Breast epithelium (tissue), 4 donors: ENCODE measurements at places on chromosomes 12 and 14.

DNA sequence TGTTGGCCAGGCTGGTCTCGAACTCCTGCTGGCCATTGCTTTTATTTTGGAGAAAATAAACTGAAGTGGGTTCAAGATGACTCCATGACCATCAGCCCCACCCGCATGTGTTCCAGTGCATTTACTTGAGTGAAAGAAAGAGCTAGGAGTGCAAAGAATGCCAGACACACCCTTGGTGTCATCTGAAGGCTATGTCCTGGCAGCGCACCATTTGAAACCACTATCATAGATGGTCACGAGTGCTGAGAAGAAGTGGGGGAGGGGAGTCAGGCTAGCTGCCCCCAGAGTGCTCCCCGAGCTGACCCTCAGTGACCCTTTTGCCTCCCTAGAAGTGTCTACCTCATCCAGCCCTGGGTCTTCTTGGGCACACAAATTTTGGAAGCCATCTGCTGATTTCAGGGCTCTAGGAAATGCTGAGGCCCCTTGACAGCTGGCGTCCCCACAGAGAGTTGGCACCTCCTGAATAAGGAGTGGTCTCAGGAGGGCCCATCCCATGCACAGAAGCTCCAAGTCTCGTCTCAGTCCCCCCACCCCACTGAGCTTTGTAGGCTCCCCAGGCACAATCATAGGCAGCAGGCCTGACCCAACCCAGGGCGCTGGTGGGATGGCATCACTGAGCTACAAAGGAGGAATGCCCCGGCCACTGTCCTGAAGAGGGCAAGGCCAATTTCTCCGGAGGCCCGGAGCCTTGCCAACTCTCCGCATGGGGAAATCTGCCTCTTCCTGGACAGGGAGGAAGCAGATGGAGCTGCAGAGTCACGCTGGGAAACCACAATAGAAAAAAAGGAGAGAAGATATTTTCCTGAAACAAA, 28.0 kb downstream of the PXN start:
- DNase-seq, result peak; percentile 74

- no peak for DNase-seq
Measured at GRCh38 chr12:9002335-9002734, 13.0 kb downstream of the KLRG1 start.

DNA sequence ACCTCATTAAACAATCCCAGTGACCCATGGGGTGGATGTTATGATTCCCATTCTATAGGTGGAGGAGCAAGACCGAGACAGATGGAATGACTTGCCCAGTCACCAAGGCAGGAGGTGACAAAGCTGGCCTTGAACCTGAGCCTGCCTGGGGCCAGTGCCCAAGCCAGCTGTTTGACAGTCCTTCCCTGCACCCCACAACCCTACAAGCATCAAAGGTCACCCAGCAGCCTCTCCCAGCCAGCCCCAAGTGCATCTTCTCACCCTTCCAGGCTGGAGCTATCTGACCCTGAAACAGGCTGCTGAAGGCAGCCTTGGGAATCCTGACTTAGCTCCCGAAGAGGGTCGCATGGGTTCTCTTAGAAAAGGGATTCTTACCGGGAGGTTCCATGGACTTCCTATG, 20.3 kb downstream of the MMAB start:
- DNase-seq, result no peak

DNA sequence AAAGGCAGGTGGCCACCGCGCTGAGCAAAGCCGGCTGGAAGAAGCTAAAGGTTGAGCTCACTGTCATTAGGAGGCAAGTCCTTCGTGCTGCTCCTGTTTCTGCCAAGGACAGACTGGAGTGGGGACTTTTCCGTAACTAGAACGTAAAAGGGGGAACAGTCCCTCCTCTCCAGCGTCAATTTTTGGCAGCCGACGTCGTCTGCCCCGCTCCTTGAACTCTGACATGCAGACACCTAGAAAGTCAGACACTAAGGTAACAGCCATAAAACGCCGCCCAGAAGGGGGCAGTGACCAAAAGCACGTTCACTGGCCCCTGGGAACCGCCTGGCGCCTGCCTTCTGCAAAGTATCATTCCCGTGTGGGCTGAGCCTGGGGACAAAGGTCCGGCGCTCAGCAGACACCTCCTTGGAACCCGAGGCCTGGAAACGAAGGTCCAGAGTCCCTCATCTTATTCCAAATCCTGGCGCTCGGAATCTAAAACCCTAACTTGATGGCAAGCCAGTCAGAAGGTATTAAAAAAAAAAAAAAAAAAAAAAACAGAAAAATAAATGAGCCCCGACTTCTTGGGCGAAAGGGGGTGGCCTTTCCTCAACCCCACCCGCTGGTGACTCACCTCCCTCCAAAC, 1.1 kb upstream of the LRP1 start:
- DNase-seq, result peak; percentile 78

GRCh38 chr14:65937079-65937959, 524.8 kb downstream of the FUT8 start:
- DNase-seq, result no peak

- no peak for DNase-seq
Measured at GRCh38 chr12:66117242-66117641, 13.3 kb downstream of the LLPH start.

GRCh38 chr12:4984971-4985370, 58.7 kb upstream of the KCNA5 start:
- DNase-seq, result no peak

- no peak for DNase-seq
Measured at GRCh38 chr12:88723219-88723618, 142.9 kb upstream of the KITLG start.

GRCh38 chr12:132133952-132134652, 10.0 kb downstream of the DDX51 start:
- DNase-seq, result no peak

DNA sequence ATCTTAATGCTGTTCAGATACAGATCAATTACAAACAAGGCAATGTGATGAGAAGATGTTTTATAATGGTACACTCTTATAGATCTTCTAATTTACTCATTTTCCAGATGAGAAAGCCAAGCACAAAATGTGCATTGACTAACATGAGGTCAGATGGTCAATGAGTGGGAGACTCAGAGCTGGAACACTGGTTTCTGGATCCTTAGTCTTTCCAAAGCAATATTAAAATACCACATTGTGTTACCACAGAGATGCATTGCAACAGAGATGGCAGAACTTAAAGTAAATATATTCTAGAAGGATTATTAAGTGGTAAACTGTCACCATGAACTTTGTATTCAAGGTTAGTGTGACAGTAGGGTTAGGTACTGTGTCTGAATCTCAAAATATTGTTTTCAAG, 113.6 kb downstream of the SLC15A5 start:
- no peak for DNase-seq

DNA sequence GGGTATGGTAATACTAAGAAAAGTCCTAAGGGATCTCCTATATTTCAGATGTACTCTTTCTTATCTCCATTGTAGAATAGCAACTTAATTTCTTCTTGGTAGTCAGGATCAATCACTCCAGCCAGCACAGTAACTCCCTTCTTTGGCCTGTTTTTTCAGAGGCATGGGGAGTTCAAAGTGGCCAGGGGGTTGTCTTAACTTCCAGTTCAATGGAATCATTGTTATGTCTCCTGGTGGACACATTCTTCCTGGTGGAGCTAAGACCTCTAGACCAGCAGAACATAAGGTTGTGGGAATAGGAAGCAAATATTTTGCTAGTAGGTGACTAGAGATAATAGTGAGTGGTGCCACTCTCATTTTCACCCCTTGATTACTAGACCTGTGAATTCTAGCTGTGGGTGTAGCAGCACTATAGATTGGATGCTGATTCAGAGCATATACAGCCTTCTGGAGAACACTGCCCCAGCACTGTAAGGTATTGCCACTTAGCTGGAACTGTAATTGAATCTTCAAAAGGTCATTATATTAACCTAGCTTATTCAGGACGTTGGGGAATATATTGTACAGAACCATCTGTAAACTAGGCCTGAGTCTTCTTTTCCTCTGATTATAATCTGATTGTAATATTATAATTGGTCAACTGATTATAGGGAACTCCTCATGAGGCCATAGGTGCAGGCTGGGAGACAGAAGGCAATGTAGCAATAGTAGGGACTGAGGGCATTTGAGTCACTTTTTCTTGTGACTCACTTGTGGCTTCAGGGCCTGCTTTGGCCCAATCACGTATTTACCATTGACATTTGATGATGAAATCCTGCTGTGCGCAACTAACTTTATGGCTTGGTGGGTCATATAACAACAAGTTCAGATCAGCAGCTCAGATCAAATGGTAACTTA, 60.2 kb upstream of the ATP2B1 start:
- DNase-seq, result no peak

DNA sequence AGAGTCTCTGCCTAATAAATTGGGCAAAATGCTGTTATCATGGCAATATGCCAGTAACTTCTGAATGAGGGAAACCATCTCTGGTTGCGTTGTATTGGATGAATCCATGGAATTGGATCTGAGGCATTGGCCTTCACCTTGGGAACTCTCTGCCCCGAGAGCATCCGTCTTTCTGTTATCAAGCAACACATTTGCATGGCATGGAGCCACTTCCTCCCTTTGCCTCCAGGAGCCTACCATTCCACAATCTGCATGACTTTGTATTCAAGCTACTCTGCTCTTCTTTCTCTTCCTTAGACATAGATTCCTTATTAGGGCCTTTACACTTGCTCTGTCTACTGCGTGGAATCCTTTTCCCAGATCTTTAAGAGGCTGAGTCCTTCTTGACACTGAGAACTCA, 57.2 kb downstream of the RIC8B start:
- no peak for DNase-seq

GRCh38 chr12:66589095-66589494, 89.8 kb downstream of the GRIP1 start:
- DNase-seq, result no peak

GRCh38 chr12:34388636-34389377, 366.5 kb downstream of the ALG10 start:
- DNase-seq, result no peak

- DNase-seq, result no peak
Measured at GRCh38 chr12:76190299-76190698, 105.8 kb upstream of the NAP1L1 start.

DNA sequence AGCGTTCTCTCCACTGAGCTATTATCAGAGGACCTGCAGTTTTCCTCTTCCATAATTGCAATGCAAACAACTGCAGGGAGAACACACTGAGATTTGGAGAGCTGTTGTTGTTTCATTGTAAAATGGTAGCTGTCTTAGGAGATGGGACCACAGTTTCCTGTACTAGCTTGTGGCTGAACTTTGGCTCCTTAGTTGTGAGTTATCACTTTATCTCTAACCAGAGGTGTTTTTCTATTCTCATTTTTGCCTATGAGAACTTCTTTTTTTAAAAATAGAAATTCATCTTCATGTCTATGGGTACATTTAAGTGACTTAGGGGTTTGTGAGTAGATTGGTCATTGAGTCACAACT, 216.5 kb downstream of the SLC38A4 start:
- DNase-seq, result no peak

DNA sequence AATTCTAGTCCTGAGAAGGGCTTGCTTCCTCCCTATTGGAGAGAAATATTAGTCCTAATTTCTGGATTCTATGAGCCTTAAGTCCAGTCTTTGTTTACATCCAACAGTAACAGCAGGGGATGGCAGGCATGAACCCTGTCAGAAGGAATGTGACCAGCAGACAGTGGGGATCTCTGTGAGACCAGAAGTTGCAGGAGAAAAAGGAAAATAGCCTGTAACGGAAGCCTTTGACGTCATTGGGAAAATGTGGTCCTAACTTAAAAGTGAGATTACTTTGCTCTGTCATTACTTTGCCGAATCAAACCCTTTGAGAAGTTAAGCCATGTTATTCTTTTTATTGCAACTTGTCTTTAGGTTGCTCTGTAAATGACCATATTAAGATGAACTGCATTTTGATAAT, 218.2 kb upstream of the PRICKLE1 start:
- DNase-seq, result no peak

DNA sequence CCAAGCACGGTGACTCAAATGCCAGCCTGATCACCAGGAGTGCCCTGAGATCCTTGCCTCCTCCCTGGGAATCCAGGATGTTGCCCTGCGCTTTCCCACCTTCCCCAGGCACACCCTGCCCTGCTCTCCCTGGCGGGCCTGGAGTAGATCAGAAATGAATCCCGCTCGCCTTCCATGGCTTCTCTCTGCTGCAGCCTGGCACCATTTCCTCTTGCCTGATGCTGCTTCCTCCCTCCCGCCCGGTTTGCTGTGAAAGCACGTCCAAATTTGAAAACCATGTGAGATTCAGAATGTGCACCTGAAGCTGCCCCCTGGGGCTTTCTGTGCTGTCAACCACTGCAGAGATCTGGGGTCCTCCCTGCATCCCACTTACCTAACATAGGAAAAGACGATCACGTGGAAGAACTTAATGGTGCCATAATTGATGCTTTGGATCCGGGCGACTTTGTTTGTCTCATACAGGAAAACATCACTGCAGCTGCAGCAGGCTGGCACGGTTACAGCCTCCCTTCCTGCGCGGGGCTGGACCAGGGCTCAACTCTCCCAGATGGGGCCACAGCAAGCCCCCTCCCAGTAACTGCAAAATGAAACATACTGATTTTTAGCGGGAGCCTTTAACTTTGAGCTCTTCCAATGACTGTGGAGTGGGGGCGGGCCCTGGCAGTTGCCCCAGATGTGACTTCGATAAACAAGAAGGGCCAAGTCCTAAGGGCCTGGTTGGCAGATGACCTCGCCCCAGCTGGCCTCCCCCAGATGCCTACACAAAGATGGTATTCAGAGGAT, 24.9 kb upstream of the C12orf76 start:
- no peak for DNase-seq

GRCh38 chr12:27970401-27971120, 2.0 kb downstream of the PTHLH start:
- DNase-seq, result no peak

- no peak for DNase-seq
Measured at GRCh38 chr12:87814625-87815024, 214.6 kb downstream of the C12orf50 start.

DNA sequence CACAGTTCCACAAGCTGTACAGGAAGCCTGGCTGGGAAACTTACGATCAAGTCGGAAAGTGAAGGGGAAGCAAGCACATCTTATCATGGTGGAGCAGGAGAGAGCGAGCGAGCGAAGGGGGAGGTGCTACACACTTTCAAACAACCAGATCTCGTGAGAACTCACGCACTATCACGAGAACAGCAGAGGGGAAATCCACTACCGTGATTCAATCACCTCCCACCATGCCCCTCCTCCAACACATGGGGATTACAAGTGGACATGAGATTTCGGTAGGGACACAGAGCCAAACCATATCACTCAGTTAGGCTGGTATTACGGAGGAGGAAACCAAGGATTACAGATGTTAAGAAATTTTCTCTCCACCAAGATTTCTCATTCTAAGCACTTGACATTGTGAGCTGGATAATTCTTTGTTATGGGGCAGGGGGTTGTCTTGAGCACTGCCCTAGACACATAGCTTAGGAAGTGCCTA, 262.0 kb upstream of the G2E3 start:
- DNase-seq, result no peak

- DNase-seq, result no peak
Measured at GRCh38 chr12:96398424-96399119, 1.7 kb downstream of the CDK17 start.

GRCh38 chr12:70309348-70309747, 56.7 kb upstream of the KCNMB4 start:
- DNase-seq, result no peak
